ENCODE measurements at places on chromosomes 7 and 10.
A peak's percentile ranks its signal among the peaks of the same experiment; 100 is the strongest.

GRCh38 chr7:94444813-94445212 is 50.1 kb downstream of the COL1A2 start:
- DNase-seq = peak; percentile 55

- DNase-seq = peak; percentile 96
Observed at GRCh38 chr7:5596046-5596895, 172.6 kb upstream of the TNRC18 start.

DNA sequence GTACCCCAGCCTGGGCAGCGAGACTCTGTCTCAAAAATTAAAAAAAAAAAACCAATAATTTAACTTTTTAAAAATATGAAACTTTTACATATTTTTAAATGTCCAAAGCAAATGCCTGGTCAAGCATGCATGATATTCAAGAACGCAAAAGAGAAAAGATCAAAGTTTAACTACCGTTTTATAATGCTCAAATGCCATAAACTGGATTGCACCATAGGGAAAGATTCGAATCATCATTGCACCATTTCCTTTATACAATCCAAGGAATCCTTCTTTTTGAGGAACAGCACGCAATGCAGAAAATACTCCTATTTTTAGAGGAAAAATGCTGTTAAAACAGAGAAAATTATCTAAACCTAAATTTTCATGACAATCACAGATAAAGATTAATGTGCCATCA is 20.9 kb downstream of the SLC25A16 start:
- no peak for DNase-seq

DNA sequence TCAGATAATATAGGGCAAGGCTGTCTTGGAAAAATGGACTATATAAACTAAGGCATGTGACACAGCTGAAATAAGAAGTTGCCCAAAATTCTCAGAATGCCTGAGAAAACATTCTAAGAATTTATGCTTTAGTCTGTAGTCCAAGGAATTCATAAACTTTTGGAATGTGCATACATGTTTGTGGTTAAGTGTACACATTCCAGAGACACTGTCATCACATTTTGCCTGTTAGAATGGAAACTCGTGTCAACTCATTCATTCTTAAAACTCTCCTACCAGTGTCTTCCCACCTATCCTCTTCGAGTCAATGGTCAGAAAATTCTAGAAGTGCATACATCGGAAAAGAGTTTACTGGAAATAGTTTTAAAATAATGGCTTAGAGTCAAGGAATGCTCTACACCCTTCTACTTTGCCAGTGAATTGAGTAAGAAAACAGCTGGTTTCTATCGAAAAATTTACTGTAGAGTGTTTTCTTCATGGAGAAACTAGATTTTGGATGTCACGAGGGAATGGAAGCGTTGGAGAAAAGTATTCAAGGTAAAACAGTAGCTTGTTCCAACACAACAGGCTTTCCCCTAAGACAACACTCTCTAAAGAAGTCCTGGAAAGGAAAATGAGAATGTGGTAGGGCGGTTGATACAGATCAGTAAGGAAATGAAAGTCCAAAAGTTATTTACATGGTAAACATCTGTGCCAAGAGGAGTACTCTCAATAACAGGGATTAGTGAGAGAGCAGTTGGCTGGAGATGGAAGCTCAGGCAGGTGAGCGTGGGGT is 1177.6 kb upstream of the C7orf33 start:
- DNase-seq = peak; percentile 49

GRCh38 chr10:87841186-87841585 is 22.1 kb downstream of the KLLN start:
- DNase-seq = no peak

DNA sequence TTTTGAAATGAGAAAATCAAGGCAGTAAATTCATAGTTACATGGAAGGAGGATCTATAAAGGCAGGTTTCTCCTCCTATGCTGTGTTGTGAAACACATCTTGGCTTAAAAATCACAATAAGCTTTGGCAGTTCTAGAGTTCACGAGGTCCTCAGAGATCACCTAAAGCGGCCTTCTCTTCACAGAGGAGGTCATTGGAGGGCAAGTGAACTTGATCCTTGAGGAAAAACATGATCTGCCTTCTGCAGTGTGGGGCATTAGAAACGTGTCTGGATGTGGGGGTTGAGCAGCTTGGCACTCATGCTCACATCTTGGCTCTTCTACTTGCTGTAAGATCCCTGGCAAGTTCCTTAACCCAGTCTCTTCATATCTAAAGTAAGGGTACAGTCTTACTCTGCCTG is 96.1 kb upstream of the BMPER start:
- DNase-seq = no peak

DNA sequence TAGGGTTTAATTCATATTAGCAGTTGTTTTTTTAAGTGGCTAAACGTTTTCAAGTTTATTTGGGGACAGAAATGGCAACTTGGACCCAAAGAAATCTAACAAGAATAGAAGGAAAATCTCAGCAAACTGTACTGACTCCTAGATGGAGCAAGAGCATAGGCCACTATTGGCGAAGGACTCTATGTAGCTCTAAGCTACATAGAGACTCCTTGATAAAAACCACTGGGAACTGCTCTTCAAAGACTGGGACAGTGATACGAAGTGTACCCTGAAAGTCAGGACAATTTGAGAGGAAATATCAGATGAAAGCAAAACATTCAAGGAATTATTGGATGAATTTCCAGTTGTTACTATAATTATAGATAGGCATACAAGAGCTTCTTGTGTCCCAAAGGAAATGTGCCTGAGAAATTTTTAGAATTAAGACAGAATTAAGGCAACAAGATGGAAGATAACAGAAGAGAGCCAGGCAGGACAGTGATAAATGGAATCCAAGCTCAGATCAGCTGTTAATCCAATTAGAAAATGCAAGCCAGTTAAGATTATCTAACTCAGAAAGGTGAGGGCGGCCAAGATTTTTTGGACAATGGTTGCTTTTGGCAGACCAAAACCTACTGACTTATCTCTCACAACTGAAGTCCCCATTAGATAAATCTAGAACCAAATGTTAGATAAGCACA is 103.7 kb upstream of the IFRD1 start:
- no peak for DNase-seq

GRCh38 chr7:12524794-12525386 is 45.6 kb upstream of the SCIN start:
- peak; percentile 73 for DNase-seq

GRCh38 chr10:86203162-86203905 is 163.3 kb downstream of the GRID1 start:
- DNase-seq = peak; percentile 69

DNA sequence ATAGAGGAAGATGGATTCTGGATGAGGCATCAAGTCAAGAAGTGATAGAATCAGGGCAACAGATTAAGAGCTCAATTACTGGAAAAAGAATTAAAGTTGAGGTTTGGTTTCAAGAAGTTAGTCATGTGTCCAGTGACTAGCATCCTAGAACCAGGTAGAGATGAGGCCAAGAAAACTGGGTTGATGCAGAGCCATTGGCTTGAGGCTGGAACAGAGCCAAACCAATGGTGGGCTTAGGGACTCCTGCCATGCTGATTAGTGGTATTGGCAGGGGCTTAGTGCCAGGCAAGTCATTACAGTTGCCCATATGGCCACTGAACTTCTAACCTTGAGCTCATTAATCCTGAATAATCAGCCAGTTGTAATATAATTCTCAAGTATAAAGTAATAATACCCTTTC is 18.5 kb downstream of the ZNF277 start:
- DNase-seq = no peak

DNA sequence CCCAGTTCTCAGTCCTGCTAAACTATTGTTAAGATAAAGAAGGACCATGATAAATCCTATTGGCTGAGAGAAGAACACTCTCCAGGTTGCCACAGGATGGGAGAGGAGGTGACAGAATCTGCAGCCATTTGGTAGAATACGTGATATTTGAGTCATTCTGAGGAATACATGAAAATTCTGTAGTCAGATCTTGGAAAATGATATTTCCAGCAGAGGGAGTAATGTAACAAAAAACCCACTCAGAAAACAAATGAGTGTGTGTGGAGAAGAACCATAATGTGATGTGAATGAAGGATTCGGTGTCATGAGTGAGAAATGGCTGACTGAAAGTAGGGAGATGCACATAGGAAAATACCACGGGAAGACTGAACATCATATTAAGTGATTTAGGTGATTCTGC is 128.5 kb upstream of the PFKP start:
- DNase-seq = no peak

DNA sequence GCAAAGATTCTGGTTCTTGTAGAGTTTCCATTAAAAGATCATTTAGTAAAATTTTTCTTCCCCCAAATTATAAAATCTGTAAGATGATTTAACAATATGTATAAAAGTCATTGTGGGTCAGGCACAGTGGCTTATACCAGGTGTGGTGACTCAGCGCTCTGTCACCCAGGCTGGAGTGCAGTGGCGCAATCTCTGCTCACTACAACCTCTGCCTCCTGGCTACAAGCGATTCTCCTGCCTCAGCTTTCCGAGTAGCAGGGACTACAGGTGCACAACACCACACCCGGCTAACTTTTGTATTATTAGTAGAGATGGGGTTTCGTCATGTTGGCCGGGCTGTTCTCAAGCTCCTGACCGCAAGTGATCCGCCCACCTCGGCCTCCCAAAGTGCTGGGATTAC is 68.0 kb downstream of the SEPTIN14 start:
- no peak for DNase-seq

GRCh38 chr7:34709771-34710170 is 51.8 kb downstream of the NPSR1 start:
- no peak for DNase-seq

GRCh38 chr7:124059375-124059774 is 26.5 kb upstream of the TMEM229A start:
- DNase-seq = no peak

GRCh38 chr7:85750454-85750949 is 563.6 kb upstream of the SEMA3D start:
- DNase-seq = peak; percentile 37

DNA sequence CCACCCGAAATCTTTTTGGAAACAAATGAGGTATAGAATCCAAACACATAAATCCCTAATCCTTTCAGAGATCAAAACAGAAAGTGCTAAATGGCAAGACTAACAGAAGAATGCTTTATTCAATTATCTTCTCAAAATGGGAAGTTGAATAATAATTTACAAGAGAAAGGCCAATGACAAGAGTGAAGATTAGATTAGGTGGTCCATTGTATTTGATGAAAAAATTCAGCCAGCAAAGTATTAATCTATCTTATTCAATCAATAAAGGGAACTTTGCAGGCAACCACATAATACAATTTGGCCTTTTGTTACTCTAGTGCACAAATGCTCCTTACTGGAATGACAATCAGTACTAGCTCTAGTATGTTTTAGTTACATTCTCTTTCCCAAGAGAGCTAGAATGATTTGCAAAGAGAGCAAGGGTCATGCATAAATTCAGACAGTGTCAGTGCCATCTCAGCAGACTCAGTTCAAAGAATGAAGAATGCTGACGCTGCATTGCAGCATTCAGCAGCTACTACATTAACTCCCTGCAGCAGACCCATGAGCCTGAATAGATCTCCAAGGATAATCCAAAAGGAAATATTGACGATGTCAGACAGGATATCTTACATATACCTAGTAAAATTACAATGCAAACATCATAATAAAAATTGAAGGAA is 131.8 kb downstream of the ANK3 start:
- DNase-seq = no peak

GRCh38 chr7:157490465-157490912 is 153.7 kb downstream of the DNAJB6 start:
- DNase-seq = no peak

- DNase-seq = no peak
Observed at GRCh38 chr7:121510302-121510701, 114.2 kb upstream of the FAM3C start.

GRCh38 chr7:1987084-1987535 is 245.6 kb downstream of the MAD1L1 start:
- no peak for DNase-seq

GRCh38 chr10:97762816-97763215 is 9.0 kb downstream of the SFRP5 start:
- peak; percentile 51 for DNase-seq

- DNase-seq = no peak
Observed at GRCh38 chr10:123529146-123529760, 136.9 kb upstream of the GPR26 start.

- DNase-seq = no peak
Observed at GRCh38 chr7:38673795-38674194, 42.6 kb upstream of the AMPH start.

DNA sequence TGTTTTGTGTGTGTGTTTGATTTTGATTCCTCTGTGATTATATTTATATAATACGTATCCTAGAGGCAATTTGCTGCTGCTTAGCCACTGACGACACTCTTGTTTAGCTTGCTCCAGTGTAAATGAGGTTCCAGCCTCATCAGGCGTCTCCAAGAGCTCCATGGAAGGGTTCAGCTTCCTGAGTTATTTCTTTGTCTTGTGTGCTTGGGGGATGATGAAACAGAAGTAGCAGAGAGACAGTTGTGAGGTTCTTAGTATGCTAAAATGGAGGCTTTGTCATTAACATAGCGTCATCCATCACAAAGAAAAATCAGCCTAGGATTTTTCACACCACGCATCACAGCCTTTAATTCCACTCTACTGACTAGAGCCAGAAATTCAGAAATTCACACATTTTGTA is 85.1 kb downstream of the KLF6 start:
- DNase-seq = no peak

- no peak for DNase-seq
Observed at GRCh38 chr10:17470246-17470645, 15.9 kb upstream of the ST8SIA6 start.

GRCh38 chr7:30752979-30753378 is 1.0 kb downstream of the INMT start:
- DNase-seq = peak; percentile 95

GRCh38 chr7:110760341-110760740 is 330.6 kb upstream of the LRRN3 start:
- no peak for DNase-seq

Data from tongue (tissue), 3 donors.